Activated CD4-positive, CD25-positive, alpha-beta regulatory T cell treated with anti-CD3 and anti-CD28 coated beads, Interleukin-2, amount 50 U/mL, for 72 hours (primary cell): ENCODE measurements at places on chromosomes 7 and 10.

DNA sequence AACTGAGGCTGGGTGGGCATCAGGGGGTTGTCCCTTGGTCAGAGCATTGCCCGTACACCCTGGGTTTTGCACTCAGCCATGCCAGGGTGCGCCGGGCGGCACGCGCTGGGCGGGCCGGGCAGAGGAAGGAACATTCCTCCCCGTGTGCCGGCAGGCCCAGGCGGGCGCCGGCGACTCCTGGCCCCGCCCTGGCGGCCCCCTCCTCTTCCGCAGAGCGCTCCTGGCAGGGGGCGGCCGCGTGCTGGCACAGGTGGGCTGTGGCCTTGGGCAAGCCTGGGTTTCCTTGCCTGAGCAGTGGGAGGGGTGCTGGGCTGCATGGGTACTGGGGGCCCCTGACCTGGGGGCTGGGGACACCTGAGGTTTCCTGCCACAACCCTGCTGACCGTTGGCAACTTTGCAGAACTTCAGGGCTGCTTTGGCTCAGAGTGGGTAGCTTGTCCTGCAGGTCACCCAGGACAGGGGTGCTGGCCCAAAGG lies 3.9 kb downstream of the LFNG start:
- no peak for DNase-seq

DNA sequence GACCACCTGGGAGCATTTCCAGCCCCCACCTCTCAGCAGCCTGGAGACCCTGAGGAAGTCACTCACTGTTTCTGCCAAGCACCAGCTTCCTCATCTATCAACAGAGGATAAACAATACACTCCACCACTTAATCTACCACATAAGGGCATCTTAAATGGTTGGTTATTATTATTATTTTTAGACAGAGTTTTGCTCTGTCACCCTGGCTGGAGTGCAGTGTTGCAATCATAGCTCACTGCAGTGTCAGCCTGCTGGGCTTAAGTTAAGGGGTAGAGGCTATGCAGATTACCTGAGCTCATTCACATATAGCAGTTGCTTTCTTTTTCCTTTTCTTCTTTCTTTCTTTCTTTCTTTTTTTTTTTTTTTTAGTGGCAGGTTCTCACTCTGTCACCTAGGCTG lies 59.5 kb upstream of the ELN start:
- no peak for DNase-seq

DNA sequence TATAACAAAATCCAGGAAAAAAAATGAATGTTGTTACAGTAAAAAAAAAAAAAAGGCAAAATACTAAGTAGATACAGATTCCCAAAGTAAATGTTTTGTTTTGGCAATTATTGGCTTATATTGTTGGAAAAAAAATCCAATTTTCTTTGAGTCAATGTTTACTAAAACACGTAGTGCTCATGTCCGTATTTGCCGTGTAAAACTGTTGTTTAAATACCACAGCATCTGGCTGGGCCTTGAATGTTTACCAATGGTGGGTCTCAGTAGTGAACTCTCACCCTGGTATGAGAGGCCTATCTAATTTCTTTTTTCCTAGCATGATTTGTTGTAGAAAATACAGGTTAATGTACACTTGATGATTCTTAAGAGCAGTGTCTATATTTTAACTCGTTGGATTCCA lies 41.4 kb upstream of the SLC26A5 start:
- no peak for DNase-seq

GRCh38 chr7:13841284-13841683 lies 148.2 kb downstream of the ETV1 start:
- DNase-seq = no peak

GRCh38 chr10:94206176-94206575 lies 156.6 kb downstream of the NOC3L start:
- DNase-seq = no peak

DNA sequence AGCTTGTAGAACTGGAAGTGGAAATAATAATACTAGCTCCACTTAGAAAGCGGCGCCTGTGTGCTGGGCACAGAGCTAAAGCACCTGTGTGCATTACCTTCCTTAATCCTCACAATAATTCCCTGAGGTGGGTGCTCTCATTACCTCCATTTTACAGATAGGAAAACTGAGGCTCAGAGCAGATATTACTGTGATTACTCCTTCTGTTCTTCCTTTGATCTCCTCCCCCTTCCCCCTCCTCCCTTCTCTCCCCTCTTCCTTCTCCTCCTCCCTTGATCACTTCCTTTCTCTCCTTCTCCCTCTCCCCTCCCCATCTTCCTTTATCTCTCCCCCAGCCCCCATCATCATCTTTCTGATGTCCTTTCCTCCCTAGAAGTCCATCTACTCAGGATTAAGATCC lies 55.0 kb downstream of the C10orf105 start:
- DNase-seq = no peak

DNA sequence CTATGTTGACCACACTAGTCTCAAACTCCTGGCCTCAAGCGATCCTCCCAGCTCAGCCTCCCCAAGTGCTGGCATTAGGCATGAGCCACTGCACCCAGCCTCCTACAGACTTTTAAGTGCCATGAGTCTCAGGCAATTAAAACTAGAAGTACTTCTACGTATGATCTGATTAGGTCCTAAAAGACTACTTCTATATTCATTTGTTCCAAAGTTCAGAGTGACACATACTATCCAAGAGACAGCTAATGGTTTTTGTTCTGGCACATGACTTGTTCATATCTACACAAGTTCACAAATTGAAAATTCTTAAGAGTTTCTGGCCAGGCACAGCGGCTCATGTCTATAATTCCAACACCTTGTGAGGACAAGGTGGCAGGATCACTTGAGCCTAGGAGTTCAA lies 11.7 kb downstream of the ARHGAP19 start:
- no peak for DNase-seq

DNA sequence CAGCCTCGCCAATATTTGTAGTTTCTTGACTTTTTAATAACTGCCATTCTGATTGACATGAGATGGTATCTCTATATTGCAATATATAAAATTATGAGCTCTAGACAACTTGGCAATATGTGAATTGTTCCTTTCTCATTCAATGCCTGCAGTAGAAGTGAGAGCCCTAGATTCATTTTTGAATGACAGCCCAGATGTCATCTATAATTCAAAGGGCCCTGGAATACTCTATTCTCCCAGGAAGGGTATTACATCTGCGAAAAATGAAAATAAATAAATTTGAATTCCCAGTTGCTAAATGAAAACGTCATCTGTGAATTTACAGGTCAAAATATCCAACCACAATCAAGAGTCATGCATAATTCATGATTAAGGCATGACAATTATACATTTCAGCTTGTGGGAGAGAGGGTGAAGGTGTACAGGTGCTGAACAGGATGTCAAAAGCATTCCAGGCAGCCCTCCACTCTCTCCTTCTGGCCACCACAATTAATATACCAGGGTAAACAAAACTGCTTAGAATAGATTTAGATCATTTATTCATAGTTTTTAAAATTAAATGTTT lies 1147.3 kb downstream of the XPNPEP1 start:
- DNase-seq = no peak

DNA sequence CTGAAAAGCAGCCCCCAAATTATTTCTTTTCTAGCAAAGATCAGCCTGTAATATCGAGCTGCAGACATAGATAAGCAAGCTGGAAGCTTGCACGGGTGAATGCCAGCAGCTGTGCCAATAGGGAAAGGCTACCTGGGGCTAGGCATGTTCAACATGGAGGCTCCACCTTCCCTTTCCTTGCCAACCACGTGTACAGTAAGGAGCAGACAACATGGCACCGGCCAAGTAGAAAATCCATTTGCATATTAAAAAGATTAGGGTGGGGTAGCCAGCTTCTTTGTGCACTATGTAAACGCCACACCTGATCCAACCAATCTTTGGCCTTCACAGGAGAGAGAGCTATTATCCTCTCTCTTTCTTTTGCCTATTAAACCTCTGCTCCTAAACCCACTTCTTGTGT lies 56.7 kb upstream of the SEPHS1 start:
- no peak for DNase-seq

GRCh38 chr7:3497796-3498195 lies 196.7 kb downstream of the SDK1 start:
- DNase-seq = no peak

DNA sequence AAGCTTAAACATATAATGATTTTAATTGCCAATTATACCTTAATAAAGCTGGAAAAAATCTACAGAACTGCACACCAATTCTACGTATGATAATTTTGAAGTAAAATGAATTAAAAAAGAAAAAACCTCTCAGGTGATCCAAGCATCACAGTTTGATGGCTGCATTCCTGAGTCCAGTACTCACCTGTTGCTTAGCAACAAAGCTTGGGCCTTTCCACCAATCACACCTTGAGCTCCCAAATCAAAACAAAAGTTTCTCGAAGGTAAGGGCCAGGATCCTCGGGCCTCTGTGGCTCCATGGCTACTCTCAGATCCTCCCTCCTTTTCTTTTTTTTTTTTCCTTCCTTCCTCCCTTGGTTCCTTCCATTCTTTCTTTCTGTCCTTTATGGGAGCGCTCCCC lies 137.2 kb upstream of the PCBD1 start:
- no peak for DNase-seq

GRCh38 chr10:104026762-104027161 lies 58.9 kb downstream of the COL17A1 start:
- DNase-seq = no peak

GRCh38 chr10:97643441-97643985 lies 3.0 kb downstream of the PI4K2A start:
- no peak for DNase-seq

DNA sequence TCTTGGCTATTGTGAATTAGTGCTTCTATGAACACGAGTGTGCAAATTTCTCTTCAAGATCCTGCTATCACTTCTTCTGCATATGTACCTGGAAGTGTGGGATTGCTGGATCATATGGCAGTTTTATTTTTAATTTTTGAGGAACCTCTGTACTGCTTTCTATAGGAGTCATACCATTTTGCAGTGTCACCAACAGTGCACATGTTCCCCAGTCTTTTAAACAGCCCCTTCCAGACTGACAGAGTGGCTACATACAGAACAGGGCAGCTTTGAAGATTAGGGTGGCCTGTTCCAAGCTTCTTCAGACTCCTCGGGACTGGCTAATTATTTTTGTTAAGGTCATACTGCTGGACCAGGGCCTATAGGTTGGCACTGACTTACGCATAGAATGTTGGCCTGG lies 82.9 kb downstream of the AUTS2 start:
- DNase-seq = no peak
